ENCODE measurements at places on chromosomes 3 and 15. TPM values are rescaled to one million over a fixed set of nuclear protein-coding genes. Genes with fewer than 3 reads are reported as not detected.

CPN2 gene
- not detected for total RNA-seq

CLDN16 gene
- 0.09 TPM for total RNA-seq

CCDC54 gene
- total RNA-seq, result not detected

AHSG gene
- total RNA-seq, result not detected

CCR9 gene
- not detected for total RNA-seq

MITF gene
- total RNA-seq, result 6.1 TPM

BSN gene
- total RNA-seq, result 0.27 TPM

LRRC3B gene
- total RNA-seq, result not detected

SEMA3B gene
- total RNA-seq, result 9.7 TPM

CCDC13 gene
- 8.6 TPM for total RNA-seq

LRTM1 gene
- total RNA-seq, result not detected

HRG gene
- not detected for total RNA-seq

IQCH gene
- 0.74 TPM for total RNA-seq

KLHL18 gene
- total RNA-seq, result 8.5 TPM

NPTN gene
- 72.6 TPM for total RNA-seq

PLA2G4F gene
- not detected for total RNA-seq

Data from fibroblast of the aortic adventitia (primary cell).